ENCODE measurements at places on chromosomes 13 and 19.

GRCh38 chr19:51172223-51172622 is 30.1 kb downstream of the SIGLEC7 start:
- peak; percentile 30 for DNase-seq

DNA sequence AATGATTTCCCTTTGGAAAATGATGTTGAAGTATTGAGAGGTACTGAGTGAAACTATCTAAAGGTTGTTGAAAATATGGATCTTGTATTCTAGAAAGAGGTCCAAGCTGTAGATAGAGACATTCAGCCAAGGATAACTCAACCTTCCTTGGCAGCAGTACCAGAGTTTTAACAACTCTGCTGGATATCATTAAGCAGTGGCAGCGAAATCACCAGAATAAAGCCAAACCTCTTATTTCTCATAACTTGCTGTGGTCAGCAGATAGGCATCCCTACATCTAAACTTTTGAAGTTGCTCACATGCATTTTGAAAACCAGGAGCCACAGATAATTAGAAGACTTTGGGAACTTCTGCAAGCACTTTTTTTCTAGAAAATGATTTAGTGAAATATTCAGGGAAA is 559.8 kb downstream of the IRS2 start:
- no peak for DNase-seq

GRCh38 chr19:45767881-45768654 is 984 bp downstream of the SIX5 start:
- peak; percentile 80 for DNase-seq

DNA sequence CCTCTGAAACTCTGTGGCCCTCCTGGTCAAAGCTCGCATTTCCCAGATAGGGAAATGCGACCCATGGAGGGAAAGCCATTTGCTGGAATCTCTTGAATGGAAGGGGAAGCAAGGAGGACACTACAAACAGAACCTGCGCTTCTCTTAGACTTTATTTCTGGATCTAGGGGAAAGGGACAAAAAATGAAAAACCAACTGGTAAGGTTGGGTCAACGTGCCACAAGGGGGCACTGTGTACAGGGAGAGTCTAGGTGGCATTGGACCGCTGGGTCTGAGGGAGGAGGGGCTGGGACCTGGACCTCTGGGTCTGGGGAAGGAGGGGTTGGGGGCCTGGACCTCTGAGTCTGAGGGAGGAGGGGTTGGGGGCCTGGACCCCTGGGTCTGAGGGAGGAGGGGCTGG is 5.0 kb downstream of the KLK4 start:
- no peak for DNase-seq

GRCh38 chr13:89746554-89746953 is 1600.9 kb upstream of the MIR17HG start:
- DNase-seq = no peak

GRCh38 chr19:39136225-39136940 is 10.8 kb downstream of the PAK4 start:
- no peak for DNase-seq

- DNase-seq = no peak
Measured at GRCh38 chr19:18967358-18968146, 26.5 kb upstream of the HOMER3 start.

GRCh38 chr19:2337329-2337707 is 8.8 kb downstream of the SPPL2B start:
- DNase-seq = no peak

DNA sequence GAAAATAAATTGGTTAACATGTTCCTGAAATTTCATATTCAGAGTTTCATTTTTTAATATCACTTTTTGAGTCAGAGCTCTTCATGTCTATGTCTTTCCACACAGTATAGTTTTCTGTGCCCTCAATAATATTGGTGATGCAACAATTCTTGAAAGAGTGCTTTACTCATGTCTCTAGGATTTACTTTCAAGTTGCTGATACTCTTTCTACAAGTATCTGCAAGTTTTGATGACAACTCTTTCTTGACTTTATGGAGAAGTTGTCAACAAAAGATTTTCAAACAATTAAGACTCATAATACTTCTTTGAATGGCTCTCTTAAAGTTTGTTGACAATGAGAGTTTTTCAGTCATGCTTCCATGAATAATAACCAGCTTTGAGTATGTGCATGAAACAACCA is 561.7 kb downstream of the DIAPH3 start:
- no peak for DNase-seq

DNA sequence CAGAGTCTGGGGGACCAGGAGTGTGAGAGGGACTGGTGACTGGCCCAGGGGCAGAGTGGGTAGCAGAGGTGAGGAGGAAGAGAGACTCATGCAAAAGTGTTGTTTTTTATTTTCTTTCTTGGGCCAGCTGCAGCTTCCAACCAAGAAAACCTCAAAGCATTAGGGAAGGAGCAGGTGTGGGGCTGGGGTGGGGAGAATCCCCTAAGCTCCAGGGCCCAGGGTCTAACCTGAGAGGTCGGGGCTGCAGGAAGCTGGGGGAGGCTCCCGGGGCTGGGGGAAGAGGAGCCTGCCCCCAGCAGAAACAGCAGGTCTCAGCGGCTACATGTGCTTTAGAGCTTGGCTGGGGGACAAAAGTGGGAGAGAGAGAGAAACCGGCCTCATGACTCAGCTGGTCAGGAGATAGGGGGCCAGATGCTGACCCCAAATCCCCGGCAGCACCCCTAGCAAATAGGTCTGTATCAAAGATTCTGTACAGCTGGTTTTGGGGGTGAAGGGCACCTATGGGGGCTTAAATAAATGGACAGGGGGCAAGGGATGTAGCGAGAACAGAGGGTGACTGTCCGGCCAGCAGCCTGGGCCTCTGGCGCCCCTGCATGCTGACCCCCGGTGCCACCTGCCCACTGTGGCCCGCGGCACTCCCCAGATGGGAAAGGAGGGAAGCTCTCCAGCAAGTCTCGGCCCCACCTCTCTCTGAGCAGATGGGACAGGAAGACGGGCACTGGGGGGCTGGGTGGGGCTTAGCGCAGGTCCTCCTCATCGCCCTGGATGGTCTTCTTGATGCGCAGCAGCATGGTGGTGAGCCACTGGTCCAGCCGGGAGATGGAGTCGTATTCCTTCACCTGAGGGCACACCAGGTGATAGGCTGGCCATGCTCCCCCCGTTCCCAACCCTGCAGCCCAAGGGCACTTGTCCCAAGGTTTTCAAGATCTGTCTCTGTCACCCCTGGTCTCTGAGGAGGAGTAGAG is 3.8 kb upstream of the KPTN start:
- no peak for DNase-seq

DNA sequence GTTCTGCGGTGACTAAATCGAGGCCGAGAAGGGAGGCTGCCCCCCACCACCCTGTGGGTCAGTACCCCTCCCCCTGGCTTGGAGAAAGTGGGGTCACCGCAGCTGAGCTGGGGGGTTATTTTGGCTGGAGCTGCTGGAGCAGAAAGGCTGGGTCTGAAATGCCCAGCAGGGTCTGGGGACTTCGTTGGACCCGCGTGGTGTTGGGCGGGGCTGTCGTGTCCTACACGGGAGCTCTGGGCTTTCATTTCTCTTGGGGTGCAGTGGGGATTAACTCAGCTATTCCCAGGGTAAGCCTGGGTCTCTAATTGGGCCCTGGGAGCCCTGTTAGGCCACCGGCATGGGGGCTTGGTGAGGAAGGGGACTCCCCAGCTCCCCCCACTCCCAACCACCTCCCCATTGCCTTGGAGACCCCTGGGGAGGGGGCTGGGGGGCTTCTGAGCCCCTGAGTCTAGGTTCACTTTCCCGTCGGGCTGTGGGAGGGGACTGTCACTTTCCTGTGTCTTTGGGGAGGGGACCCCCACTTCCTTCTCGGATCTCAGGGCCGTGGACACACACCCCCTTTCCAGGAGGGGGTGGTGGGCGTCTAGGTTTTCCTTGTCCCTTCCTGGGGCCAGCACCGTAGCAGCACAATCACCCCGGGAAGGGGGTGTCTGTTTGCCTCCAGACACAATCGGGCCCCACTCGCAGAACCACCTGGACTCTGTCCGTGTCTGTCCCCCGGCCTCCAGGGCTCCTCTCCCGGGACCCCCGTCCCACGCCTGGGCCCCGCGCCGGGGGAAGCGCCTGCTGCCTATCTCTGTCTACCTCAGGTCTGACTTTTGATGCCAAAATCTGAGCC is 10.2 kb upstream of the WDR18 start:
- no peak for DNase-seq

- DNase-seq = no peak
Measured at GRCh38 chr13:92172191-92172590, 773.8 kb downstream of the GPC5 start.

DNA sequence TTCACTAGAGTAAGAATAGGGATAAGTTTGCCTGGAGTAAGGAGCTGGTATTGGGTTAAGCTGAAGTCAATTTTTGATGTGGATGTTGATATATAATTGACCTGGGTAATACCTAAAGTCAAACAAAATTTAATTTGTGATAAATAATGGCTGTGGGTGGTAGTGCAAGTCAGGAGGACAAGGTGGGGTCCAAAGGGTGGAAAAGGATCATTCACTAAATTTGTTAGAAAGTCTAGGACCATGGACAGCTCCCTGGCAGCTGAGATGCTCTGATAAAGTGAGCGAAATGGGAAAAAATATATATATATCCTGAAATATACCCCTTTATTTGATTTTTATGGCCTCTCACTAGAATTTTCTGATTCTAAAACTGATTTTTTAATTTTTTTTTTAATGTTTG is 463.5 kb downstream of the GPC6 start:
- DNase-seq = no peak

GRCh38 chr19:48918801-48919247 is 14.7 kb upstream of the DHDH start:
- DNase-seq = no peak

GRCh38 chr13:114259974-114260373 is 21.4 kb upstream of the UPF3A start:
- DNase-seq = no peak

DNA sequence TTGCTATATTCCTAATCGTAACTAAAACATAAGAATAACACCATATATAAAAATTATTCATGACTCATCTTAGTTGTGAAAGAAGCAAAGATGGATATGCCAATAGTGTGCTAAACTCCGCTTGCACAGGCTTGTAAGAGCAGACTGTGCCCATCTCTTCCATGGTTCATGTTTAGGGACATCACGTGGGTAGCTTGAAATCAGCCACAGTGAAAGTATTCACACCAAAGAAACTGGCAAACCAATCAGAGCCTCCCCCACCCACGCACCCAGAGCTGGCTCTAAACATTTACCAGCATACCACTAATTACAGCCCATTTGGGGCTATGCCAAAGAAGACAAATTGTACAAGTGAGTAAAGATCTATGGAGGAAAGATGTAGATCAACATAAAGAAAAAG is 147.5 kb downstream of the DIAPH3 start:
- DNase-seq = no peak

DNA sequence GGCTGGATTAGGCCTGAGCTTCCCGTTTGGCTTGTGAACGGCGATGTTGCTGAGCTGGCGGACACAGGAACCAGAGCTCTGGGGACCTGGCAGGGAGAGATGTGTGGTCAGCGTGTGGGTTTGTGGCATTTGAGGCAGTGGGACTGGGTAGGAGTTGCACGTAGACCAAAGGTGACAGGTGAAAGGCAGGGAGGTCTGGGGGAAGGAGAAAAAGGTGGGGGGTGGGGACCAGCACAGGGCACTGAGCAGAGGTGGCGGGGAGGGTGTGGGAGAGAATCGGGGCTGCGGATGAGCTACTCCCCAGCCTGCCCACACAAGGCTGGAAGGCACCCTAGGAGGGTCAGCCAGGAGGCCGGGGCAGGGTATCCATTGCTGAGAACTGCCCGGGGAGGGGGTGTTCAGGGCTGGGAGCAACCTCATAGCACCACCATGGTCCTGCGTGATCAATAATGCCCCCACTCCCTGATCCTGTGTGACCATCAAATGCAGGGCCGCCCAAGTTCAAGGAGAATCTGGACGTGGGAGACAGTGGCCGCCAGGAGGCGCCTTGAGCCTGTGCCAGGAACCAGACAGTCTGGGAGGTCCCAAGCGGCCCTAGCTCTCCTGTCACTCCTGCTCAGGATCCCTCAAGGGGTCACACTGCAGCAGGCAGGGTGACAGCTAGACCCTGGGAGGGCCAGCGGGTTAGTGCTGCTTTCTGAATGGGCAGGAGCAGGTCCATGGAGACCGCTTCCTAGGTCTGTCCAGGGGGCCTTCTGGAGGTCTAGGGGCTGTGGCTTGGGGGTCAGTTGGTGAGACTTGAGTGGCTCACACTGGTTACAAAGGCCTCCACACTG is 12.8 kb upstream of the SELENOW start:
- DNase-seq = no peak

DNA sequence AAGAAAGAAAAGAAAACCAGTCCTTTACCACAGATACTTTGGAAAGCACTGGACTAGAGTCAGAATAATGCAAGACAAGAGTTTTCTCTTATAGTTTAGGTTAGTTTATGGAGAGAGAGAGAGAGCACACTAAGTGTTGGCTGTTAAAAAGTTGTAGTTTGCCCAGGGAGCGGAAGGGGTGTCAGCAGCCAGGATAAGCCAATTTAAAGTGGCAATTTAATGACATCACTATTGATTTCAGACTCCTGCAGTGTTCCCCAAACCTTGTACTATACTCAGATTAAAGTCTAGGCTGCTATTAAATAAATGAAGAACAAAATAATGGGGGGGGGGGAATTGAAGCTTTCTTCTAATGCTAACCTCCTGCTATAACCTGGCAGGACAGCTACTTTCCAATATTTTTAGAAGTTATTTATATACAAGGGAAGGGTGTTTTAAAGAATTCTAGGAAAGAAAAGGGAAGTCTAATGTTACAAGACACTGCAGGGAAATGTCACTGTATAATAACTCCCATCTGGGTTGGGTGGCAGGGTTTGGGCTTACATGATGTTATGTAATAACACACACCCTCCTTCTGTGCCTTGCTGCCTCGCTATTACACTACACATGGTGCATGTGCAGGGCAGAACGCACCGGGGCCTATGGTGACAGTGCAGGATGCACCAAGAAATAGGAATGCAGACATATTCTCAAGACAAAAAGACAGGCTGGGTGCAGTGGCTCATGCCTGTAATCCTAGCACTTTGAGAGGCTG is 19.9 kb downstream of the TPT1 start:
- DNase-seq = no peak

DNA sequence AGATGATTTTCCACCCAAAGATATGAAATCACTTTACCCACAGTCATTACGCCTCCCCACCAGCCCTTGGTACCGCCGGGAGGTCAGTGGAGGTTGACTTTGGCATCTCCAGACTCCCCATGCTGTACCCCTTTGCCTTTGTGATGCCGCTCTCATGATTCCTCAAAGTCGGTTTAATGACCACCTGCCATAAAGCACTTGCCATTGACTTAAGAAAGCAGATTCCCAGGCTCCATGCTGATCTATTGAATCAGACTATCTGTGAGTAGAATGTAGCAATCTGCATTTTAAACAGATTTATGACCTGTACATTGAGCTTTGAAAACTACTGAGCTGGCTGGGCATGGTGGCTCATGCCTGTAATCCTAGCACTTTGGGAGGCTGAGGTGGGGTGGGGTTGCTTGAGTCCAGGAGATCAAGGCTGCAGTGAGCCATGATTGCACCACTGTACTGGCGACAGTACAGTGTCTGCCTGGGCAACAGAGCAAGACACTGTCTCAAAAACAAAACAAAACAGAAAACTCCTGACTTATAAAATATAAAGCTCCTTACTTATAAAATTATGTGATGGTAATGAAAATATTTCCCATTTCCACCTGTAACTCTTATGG is 235.2 kb downstream of the KLF5 start:
- DNase-seq = no peak
